ENCODE measurements at places on chromosomes 16 and 17.

DNA sequence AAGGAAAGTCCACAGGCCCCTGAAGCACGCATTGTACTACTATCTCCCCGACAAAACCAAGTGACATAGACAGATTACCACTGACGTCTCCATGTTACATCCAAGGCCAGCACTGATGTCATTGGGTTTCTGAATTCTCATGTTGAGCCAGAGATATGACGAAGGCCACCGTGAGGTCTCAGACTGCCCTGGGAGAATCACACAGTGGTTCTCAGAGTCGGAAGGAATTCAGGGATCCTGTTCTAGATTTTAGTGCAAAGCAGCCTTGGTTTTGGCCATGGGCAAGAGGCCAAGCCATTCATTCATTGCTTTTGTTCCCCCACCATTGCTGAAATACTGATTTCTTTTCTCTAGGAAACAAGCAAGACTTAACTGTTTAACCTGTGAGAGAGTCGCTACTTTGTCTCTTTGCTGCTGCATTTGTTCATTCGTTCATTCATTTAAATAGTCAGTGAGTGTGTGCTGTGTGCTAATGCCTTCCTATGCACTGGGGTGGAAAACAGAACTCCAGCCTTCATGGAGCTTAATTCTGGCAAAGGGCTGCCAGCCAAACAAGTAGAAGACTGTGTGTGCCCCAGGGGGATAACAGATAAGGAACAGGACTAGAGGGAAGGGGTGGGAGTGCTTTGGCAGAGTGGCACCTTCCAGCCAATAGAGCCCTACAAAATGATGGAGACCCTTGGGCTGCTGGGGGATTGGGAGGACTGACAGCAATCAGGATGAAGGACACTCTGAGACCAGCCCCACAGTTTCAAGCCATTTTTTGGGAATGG is 222.3 kb downstream of the MSI2 start:
- no peak for DNase-seq

DNA sequence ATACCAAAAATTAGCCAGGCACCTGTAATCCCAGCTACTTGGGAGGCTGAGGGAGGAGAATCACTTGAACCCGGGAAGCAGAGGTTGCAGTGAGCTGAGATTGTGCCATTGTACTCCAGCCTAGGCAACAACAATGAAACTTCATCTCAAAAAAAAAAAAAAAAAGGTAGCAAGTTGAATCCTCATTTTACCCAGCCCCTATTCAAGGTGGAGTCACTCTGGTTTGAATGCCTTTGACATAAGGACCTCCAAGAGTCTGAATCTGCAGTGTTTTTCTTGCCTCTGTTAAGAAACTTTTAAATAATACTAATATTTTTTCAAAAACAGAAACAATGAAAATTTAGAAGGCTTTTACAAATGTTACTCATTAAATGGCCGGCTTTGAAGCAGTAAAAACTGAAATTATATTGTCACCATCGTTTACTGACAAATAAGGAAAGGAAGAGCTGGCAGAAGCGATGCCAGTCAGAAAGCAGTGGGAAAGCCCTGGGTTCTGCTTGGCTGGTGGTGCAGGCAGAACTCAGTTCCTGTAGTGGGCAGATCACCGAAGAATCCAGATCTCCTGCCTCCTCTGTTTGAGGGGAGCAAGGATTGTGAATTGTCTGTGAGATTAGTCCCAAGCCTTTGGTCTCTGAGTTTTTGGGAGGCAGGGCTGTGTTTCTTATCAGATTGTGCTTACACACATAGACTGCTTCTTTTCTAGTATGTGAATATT is 99.7 kb upstream of the HAS3 start:
- DNase-seq: no peak

GRCh38 chr17:7848131-7848579 is 6.7 kb upstream of the TMEM88 start:
- no peak for DNase-seq

- no peak for DNase-seq
Observed at GRCh38 chr17:82808921-82809905, 30.6 kb downstream of the ZNF750 start.

DNA sequence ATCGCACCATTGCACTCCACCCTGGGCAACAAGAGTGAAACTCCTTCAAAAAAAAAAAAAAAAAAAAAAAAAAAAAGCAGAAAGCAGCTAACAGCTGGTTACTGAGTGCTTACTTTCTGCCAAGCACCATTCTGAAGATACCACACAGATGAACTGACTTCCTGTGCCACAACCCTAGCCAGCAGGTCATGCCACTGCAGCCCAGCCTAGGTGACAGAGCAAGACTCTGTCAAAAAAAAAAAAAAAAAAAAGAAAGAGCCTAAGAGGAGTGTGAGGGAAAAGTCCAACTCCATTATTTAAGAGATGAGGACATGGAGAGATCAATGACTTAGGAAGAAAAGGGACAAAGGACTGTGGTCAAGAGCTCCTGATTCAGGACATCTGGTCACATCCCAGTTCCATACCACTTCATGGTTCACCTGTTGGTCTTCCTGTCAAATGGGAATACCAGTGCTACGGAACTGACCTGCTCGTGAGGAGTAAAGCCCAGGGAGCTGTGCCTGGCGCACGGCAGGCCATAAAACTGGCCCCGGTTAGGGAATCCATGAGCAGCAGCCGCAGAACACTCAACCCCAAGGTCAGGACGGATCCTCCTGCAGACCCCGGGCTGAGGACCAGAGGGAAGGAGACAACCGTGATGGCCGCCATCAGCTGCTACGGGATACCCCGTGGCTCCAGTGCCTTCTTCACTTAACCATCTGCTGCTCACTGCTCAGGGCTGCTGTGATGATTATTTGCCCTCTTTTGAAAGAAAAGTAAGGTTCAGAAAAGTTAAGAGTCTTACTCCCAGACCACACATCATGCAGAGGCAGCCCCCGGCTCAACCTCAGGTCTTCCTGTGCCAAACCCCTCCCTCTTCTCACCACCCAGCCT is 950 bp downstream of the KLHDC4 start:
- DNase-seq: no peak

DNA sequence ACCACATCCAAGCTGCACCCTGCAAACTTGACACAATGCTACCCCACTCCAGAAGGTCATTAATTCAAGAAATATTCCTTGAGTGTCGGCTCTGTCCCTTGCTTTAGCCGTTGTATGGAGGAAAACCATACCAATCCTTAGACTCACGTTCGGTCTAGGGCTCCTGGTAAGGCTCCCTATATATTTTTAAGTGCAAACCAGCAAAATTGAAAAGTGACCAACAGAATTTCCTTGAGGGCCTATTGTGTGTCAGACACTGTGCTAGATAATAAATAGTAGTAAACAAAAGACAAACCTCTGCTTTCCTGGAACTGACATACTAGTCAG is 390 bp upstream of the BBS2 start:
- DNase-seq: no peak

DNA sequence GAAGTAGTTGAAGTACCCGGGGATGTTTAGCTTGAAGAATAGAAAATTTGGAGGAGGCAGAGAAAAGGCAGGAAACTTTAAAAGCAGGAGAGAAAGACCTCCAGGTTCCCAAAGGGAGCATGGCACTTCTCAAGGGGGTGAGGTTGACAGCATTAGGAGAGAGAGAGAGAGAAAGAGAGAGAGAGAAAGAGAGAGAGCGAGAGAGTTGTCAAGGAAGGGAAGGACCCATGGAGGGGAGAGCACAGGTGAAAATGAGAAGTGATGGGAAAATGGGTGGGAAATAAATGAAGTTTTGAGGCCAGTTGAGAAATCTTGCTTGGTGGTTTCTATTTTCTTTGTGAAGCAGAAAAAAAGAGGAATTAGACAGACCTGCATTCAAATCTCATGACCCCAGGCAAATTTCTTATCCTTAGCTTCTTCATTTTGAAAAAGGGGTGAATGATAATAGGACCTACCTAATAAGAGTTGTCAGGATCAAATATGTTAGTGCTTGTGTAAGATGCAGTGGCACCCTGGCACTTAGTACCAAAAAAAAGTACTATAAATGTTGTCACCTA is 24.0 kb downstream of the PRKCB start:
- DNase-seq: no peak

- DNase-seq: no peak
Observed at GRCh38 chr17:6110088-6110487, 39.9 kb downstream of the WSCD1 start.

DNA sequence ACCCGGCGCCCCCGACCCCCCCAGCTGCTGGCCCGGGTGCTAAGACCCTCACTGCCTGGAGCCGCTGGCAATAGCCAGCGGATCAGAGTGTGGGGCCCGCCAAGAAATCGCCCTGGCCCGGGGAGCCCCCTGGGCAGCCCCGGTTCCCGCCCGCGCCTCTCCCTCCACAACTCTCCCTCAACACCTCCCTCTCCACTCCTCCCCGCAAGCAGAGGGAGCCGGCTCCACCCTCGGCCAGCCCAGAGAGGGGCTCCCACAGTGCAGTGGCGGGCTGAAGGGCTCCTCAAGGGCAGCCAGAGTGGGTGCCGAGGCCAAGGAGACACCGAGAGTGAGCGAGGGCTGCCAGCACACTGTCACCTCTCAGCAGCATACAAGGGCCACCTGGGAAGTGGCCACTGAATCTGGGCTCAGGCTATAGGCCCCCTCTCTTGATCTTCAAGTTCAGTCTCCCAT is 385.5 kb downstream of the SEC14L1 start:
- no peak for DNase-seq

- no peak for DNase-seq
Observed at GRCh38 chr17:9052921-9053320, 31.6 kb downstream of the NTN1 start.

DNA sequence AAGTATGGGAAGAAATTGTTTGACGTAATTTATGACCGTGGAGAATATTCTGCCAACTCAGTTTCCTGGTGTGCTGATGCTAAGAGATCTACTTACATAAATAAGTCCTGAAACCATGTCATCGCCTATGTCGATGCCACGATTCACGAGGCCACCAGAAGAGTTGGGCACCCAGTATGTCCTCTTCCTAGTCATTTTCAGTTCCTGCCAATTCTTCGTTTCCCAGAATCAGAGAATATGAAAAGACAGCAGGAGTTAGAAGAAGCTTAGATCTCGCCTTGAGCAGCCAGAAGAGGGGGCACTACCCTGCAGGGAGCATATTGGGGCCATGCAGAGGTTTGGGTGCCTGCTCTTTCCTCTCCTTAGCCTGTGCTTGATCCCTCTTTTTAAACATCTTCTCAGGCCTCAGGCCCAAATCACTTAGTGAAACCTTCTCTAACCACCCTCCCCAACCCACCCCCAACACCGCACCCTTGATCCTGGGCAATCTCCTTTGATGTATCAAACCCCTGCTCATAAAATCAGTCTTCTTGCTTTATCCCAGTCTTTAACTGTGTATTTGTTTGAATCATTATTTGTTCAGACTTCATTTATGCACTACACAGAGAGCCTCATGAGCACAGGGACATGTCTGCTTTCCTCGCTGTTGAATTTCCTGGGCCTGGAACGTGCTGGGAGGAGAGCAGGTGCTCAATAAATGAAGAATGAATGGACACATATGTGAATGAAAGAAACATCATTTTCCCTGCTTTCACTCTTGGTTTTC is 12.2 kb upstream of the LONP2 start:
- DNase-seq: no peak

- DNase-seq: no peak
Observed at GRCh38 chr16:72995151-72995881, 52.6 kb downstream of the ZFHX3 start.

DNA sequence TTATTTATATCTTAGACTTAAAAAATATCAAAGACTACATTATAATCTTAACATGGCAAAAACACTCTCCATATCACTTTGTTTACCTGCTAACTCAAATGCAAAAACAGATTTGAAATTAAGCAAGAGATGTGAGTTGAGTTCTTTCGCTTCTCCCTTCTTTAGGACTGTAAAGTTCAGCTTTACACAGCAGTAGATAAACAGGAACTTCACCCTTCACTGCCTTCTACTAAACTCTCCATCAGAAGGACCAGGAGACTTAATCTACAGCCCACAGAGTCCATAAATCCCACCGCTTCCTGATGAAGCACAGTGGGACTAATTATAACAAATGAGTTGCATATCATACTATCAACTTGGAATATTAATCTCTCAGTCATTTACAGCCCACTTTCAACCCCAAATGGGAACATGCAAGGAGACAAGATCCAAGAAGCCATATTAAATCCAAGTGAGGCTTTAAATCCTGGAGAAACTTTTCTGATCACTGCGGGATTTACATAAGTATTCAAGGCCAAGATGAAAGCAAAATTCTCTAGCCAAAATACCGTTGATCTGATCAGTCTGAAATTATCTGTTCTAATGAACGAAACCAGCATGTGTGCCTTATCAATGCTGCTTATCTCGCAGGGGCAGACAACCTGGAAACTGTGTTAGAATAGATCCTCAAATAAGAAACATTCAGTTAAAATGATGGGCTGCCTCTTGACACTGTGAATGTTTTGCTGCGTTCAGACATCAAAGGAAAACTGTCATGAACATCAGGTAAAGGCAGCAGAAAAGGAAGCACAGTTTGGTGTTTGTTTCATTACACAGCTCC is 1.6 kb downstream of the AMFR start:
- no peak for DNase-seq

GRCh38 chr16:17963185-17963836 is 373.2 kb downstream of the NPIPA8 start:
- no peak for DNase-seq

DNA sequence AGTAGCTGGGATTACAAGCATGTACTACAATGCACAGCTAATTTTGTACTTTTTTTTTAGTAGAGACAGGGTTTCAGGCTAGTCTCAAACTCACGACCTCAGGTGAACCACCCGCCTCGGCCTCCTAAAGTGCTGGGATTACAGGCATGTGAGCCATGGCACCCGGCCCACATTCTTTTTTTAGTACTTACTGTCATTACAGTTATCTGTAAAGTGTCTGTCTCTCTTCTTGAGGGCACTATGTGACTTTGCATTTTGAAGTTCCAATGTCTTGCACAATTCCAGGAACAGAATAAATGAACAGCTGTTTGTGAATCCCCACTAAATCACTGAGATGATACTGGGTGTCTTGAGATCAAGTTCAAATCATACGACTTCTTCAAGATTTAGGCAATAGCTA is 1540.3 kb downstream of the CDH11 start:
- no peak for DNase-seq

All from 8988T (cell line).